ENCODE measurements at places on chromosomes 5 and 9.

DNA sequence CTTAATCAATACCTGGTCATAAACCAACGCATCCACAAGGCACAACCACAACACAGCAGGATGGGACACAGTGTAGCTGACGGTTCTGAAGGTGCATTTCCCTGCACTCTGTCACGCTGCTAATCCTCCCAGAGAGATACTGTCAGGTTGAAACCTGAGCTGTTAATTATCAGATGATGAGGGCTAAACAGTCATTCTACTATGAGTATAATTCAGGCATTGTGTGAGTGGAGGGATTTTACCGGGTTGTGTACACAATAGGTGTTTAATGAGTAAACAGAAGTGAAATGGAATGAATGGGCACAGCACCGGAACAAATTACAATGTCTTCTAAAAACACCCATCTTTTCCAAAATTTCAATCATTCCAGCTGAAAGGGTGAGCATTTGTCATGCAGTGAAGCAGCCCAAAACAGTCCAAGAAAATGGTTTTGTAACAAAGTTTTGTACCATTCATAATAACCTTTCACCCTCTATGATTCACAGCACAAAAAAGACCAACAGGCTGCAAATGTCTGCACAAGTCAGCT lies 71.5 kb downstream of the ABCA1 start:
- no peak for DNase-seq

GRCh38 chr5:66661149-66661548 lies 65.0 kb downstream of the MAST4 start:
- DNase-seq = no peak

GRCh38 chr5:90530736-90531487 lies 1.5 kb upstream of the LYSMD3 start:
- DNase-seq = no peak

DNA sequence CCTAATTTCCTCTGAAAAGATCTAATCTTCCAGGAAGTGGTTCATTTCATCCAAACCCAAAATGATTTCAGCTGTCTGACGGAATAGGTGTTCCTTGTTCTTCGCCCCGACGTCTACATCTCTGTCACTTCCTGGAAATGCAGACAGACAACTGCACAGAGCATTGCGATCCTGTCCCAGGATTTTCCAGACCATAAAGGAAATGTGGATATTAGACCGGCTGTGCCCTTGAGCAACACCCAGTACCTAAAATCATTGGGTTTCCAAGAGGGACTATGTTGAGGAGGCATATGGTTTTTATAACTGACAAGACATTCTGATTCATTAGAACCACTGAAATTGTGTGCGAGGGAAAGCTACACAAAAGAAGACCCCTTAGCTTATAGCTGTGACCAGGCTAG lies 74.2 kb downstream of the MSX2 start:
- no peak for DNase-seq

DNA sequence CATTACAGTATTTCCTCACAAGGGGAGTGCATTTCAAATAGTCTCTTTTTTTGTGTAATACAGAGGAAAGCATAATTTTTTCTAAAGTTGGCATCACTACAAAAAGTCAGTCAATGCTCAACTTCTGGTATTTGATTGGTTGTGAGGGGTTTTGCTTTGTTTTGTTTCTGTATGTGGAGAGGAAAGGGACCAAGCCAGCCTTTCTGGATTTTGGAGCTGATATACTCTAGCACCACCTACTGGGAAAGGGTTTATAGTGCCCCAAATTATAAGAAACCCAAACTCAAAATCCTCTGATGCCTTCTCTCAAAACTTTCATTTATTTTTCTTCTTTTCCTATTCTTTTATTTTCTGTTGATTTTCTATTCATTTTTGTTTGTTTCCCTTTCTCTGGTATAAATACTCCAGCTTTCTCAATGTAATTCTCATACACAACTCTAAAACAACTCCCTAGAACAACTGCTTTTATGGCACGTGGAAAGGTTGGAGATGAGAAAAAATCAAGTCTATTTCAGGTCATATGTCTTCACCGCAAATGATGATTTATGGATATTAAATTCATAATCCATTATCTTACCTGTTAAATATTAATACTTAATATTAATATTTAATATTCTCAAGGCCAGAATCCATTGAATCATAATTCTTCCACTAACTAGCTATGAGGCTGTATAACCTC lies 69.5 kb upstream of the ANXA1 start:
- no peak for DNase-seq

DNA sequence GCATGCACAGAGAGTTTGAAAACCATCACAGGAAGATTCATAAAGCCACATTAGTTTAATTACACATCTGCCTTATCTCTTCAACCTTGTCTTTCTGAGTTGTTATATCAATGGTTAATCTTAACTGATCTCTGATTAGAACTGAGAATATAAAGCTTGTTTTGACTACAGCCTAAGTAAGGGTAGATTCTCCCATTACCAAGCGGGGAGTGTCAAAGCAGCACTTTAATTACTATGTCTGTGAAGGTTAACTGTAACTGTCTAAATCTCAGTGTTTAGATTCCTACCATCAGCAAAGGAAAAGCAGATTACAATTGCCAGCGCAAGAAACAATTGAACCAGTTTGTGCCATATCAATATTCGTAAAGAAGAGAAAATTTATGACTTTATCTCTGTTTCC lies 348.7 kb downstream of the CDH12 start:
- no peak for DNase-seq

DNA sequence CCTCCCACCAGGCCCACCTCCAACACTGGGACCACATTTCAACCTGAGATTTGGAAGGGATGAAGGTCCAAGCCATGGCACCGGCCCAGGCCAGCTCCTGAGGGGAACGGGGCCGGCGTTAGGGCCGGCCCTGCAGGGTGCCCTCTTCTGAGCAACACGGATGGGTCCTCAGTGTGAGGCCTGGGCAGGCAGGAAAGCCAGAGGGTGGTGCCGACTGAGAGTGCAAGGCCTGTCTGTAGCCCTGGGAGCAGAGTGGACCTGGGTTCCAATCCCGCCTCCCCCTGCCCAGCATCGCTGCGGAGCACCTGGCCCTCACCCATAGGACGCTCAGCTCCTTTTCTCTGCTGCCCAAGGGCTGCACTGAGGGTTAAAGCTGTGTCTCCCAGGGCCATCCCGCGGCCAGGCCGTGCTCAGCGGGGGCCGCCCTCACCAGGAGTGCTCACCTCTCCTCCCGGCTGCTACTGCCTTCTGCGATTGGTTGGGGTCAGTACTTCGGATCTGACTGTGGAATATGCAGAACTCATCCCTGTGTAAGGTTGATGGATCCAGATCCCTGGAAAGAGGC lies 44.1 kb upstream of the FCN2 start:
- no peak for DNase-seq

GRCh38 chr9:114434878-114435311 lies 47.1 kb upstream of the AKNA start:
- DNase-seq = no peak

DNA sequence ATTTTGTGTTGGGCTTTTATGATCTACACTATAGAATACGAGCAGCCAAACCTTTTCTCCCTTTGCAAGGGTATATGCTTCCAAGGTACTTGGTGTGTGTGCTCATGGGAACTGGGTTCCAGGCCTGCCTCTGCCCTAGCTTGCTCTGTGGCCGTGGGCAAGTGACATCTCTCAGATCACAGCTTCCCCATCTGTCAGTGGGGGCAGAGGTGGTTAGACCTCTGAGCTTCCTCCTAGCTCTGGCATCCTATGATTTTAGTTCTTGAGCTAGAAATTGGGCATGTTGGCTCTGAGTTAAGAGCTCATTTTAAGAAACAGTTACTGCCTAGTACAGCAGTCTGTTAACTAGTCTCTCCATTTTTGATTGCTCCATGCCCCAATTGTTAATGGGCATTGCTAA lies 12.5 kb upstream of the CCNJL start:
- DNase-seq = no peak
